CD4-positive, alpha-beta T cell (primary cell): ENCODE measurements at places on chromosomes 13 and 19.

GRCh38 chr13:113258321-113259054 is 38.6 kb upstream of the LAMP1 start:
- no peak for DNase-seq

DNA sequence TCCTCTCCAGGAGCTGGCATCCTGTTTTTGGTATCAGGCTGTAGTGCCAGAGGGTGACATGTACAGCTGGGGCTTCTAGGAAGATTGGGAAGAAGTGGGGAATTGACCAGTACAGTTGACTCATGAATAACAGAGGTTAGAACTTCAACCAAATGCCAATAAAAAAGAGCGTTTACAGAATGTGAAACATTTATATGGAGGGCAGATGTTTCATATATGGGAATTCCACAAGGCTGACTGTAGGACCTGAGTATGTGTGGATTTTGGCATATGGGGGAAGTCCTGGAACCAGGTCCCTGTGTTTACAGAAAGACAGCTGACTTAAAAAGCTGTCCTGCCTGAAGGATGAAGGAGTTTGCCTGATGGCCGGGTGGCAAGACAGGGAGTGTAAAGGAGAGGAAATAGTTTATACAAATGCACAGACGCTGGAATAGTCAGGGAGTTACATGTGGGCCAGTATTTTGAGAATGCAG is 5.2 kb downstream of the CHAMP1 start:
- DNase-seq = no peak

DNA sequence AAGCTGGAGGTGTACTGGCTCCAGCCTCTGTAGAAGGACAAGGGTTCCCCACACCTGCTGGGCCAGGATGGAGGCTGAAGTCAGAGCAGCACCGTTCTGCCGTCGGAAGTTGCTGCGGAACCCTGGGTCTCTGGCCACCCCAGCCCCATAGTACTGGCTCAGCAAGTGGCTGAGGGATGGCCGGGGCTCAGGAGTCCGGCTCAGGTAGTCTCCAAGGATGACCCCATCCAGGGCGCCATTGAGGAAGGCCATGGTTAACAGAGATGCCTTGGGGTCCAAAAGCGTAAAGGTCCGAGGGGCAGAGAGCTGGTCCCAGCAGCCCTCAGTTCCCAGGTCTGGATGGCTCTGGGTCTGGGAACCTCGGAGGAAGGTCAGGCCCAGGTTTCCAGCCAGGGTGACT is 3.7 kb downstream of the PGLYRP2 start:
- DNase-seq = no peak

GRCh38 chr13:99760456-99760855 is 211.1 kb downstream of the ZIC5 start:
- no peak for DNase-seq

- DNase-seq = no peak
Measured at GRCh38 chr13:48727241-48728011, 73.7 kb downstream of the CYSLTR2 start.

GRCh38 chr13:30615481-30615865 is 2.2 kb upstream of the USPL1 start:
- DNase-seq = no peak

- DNase-seq = no peak
Measured at GRCh38 chr19:13037731-13038130, 42.5 kb downstream of the NFIX start.

DNA sequence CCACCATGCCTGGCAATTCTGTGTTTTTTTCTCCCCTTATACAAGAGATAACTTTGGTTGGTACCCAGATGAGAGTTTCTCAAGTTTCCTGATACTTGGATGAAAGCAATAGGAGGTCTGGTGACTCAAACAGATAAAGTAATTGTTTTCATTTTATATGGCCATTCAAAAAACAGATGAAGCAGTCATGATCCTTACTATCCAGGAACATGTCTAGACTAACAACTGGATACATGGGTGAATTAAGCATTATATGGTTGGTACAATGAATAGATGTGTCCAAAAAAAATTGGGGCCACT is 8.5 kb downstream of the ZNF430 start:
- no peak for DNase-seq

DNA sequence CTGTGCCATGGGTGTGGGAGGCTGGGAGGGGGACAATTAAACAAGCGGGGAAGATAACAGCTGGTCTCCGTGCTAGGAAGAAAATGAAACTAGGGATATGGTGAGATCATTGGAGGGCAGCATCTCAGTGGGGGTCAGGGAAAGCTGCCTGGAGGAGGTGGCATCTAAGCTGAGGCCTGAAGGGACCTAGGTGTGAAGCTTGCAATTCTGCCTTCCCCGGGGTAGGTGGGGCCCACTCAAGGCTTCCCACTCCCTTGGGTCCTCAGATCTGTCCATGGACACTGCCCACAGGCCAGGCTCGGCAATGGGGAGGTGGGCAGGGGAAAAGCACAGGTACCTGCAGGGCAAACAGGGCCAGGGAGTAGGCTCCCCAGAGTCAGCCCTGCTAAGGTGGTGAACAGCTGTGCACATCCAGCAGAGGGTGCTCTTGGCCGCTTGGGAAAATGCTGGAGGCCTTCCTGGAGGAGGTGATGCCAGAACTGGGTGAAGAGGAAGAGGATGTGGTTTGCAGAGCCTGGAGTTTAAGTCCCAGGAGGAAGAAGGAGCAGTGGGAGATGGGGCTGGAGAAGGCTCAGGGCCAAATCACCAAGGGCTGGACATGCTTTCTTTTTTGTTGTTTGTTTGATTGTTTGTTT is 25.7 kb upstream of the CCNE1 start:
- DNase-seq = no peak

- no peak for DNase-seq
Measured at GRCh38 chr13:32278426-32278825, 36.7 kb downstream of the ZAR1L start.

DNA sequence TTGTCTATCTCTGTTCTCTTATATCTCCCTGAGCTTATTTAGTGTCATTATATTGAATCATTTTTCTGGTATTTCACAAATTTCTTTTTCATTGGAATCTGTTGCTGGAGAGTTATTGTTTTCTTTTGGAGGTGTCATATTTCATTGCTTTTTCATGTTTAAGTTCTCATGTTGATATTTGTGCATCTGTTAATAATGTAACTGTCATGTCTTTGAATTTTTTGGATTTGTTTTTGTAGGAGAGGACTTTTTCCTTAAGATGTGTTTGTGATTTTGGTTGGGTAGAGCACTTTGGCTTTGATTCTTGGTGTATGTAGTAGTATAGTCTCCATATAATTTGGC is 64.0 kb downstream of the DNAJC3 start:
- DNase-seq = no peak

DNA sequence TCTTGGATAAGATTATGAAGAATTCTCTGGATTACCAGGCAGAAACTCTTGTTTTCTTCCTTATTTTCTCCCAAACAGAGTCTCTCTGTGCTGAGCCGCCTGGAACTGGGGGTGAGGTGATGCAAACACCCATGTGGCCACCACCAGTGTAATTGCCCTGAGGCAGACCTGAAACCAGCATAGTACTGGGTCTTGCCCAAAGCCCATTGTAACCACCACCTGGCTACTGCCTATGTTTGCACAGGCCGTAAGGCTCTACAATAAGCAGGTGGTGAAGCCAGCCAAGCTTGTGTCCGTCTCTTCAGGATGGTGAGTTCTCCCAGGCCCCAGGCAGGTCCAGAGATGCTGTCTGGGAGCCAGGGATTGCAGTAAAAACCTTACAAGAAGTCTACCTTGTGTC is 18.9 kb upstream of the KBTBD7 start:
- DNase-seq = no peak

DNA sequence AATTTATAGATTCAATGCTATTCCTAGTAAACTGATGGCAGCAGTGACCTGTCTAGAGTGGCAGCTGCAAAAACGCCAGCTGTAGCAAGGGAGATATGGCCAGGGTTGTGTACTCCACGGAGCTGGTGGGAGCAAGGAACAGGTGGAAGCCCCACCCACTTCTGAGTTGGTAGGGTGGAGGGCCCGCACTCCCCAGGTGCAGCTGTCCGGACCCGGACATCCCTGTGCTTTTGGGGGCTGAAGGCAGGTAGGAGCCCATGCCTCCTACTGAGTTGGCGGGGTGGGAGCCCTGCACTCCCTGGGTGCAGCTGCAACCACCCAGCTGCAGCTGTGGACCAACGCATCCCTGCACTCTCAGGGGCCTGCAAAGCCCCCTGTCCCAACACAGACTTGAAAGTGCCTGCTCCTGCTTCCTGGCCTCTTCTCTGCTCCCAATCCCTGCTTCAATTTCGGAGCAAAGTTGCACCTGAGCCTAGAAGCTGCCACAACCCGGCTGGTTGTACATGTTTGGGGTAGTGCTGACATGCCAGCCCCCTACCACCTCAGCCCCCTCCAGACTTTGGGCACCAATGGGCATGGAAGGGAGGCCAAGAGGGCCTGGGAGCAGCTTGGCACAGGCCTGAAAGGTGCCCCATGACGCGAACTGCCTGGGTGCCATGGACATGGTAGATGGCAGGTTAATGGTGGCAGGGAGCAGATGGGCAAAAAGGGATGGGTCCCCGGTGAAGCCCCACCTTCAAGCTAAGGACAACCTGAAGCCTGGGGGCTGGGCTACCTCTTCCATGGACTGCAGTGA is 19.8 kb downstream of the UGGT2 start:
- no peak for DNase-seq

DNA sequence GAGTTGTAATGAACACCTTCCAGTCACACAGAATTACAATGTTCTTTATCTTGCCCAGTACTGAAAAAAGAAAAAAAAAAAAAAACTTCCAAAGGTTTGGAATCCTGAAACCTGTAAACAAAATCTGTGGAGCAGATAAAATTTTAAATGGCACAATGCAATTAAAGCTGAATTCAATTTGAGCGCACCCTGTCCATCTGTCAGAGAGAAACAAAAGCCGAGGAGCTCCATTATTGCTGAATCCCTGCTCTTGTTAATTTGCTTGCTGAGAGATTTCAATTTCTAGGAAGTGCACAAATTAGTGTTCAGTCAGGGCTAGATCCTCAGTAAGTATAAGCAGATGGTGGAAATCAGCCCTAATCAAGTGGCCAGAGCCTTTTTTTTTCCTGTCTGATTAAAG is 65.2 kb downstream of the DACH1 start:
- no peak for DNase-seq

GRCh38 chr13:27830010-27830409 is 37.7 kb downstream of the GSX1 start:
- DNase-seq = peak; percentile 47

GRCh38 chr19:28290963-28291657 is 921.8 kb downstream of the UQCRFS1 start:
- DNase-seq = no peak

DNA sequence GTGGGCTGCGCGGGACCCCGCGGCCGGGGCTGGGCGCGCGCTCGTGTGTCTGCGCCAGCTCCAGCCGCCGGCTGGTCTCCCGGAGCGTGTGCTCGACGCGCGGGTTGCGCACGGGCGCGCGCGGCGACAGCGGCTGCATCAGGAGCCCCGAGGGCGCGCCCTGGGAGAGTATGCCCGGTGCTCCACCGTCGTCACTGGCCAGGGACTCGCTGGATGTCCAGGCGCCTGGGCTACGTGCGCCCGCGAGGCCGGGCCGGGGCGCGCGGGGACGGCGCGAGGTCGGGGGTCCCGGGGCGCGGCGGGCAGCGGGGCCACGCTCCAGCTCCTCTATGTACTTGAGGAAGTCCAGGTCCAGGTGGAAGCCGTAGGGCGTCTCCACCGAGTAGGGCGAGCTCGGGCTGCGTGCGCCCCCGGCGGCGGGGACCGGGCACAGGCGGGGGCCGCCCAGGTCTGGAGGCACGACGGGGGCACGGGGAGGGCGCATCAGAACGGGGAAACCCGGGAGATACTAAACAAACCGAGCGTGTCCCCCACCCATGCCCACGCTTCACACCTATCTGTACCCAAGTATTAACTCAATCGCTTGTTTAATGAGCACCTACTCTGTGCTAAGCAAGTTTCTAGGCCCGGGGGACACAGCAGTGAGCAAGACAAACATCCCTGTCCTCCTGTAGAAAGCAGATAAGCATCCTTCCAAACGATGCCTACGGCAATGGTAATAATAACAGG is 7.6 kb downstream of the KANK3 start:
- no peak for DNase-seq

DNA sequence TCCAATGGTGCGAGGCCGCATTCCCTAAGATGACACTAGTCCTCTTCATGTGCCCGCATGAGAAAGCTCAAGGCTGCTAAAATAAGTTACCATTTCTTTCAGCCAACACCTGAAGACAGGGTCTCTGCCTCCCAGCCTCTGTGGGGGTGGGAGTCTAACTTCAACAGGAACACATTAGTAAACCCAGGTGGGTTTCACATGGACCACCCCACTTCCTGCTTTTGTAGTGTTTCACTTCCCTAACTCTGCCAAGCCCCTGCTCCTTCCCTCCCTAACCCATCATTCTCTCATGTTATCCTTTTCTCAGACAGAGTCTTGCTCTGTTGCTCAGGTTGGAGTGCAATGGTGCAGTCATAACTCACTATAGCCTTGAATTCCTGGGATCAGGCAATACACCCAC is 783.6 kb downstream of the UQCRFS1 start:
- DNase-seq = no peak

GRCh38 chr13:98576963-98577835 is at the start of gene STK24:
Gene STK24, minus strand, starts transcription at chr13:98577107. Its CDS starts 321 bp downstream, at chr13:98576786.
- DNase-seq = peak; percentile 83

GRCh38 chr19:6712692-6713670 is 7.5 kb downstream of the C3 start:
- no peak for DNase-seq

GRCh38 chr19:32254509-32254890 is 90.9 kb upstream of the ZNF507 start:
- no peak for DNase-seq

GRCh38 chr13:42484386-42484785 is 89.6 kb upstream of the TNFSF11 start:
- DNase-seq = no peak

DNA sequence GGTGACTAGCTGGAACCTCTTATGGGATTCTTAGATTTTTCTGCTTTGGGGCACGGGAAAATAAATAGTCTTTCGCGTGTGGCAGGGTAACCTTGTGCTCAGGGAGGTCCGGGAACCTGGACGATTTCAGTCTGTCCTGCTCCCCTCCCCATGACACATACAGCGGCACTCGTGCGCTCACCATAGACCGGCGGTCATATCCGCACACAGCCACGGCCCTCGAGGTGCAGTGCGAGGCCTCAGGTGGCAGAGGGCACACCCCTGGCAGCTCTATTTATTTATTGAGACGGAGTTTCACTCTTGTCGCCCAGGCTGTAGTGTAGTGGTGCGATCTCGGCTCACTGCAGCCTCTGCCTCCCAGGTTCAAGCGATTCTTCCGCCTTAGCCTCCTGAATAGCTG is 3.0 kb downstream of the ONECUT3 start:
- no peak for DNase-seq

DNA sequence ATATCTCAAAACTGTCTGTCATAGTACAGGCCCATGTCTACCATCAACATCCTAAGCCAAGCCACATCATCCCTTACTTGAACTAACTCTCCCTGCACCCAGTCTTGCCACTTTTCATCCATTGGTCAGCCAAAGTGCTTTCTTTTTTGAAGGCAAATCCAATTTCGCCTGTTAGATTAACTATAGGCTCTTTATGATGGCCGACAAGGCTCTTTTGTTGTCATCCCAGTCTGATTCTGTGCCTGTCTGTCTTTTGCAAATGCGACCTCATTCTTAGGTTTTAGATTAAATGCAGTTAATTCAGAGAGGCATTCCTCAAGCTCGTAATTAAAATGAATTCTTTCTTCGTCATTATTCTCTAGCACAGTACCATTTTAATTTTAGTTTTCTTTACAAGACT is 148.3 kb downstream of the HS6ST3 start:
- DNase-seq = no peak
